ENCODE measurements at places on chromosomes 1 and 21.

DNA sequence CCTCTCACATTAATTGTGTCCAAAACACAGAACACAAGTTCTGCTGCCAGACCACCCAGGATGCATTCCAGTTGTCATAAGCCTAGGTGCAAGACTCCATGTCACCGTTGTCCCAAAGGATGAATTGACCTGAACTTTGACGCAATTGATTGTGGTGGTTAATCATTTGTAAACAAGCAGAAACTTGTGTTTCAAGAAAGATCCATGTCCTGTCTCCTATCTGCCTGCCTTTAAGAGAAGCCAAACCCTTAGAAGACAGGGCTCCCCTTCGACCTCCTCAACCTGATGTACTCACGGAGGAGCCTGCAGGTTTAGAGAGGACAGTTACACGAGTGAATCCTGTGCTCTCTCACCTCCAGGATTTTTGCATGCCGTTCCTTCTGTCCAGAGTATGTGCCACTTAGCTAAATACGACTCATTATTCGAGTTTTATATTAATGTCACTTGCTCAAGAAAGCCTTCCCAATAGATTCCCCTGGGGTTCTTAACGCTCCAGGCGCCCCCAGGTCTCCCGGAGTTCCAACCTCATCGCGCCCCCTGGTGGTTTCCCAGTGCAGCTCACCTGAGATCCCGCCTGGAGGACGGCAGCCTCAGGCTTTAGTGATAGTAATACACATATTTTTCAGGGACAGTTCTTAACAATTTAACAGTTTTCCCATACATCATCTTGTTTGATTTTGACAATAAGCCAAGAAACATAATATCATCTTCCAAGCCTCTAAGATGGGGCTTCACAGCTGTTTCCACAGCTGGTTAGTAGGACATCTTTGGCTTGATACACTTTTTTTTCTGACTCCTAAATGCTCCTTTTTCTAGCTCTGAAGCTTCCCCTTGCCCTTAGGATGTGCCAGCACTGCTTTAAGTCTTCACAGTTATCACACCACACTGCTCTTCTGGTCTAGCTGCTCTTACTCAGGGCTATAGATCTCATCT lies 2.4 kb upstream of the C8B start:
- DNase-seq: peak; percentile 73

- no peak for DNase-seq
These were observed 153.2 kb downstream of the TRABD2B start for GRCh38 chr1:47843781-47844557.

DNA sequence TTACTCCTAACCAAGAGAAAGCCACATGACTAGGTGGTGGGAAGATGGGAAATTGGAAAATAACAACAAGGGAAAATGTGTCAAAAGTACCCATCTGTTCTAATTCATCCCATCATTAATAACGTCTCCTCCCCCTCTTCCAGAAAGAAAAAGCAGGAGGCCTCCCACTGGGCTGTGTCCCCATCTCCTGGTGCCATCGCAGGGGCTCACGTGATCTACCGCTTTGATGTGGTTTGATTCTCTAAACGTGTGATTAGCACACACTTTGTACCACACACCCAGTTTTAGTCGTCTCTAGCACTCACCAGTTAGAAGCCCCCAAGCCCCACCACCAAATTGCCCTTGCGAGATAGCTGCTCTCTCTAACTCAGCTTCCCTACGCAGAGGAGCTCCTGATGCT lies 353.6 kb downstream of the RRAGC start:
- no peak for DNase-seq

DNA sequence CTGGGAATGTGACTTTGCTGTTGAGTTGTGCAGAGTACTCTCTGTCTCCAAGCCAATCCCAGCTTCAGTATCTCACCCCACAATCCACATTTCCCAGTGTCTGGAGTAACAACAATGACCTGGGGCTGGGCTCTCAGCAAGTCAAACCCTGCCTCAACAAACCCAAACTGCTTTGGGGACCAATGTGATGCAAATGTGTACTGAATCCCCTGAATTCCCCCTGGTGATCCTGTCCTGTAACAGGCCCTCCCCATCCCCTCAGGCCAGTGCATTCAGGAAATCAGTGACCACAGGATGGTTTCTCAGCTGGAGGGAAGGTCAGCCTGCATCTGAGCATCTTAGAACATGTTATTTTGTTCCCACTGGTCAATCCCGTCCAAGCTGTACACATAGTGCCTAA lies 36.7 kb upstream of the HAO2 start:
- no peak for DNase-seq

DNA sequence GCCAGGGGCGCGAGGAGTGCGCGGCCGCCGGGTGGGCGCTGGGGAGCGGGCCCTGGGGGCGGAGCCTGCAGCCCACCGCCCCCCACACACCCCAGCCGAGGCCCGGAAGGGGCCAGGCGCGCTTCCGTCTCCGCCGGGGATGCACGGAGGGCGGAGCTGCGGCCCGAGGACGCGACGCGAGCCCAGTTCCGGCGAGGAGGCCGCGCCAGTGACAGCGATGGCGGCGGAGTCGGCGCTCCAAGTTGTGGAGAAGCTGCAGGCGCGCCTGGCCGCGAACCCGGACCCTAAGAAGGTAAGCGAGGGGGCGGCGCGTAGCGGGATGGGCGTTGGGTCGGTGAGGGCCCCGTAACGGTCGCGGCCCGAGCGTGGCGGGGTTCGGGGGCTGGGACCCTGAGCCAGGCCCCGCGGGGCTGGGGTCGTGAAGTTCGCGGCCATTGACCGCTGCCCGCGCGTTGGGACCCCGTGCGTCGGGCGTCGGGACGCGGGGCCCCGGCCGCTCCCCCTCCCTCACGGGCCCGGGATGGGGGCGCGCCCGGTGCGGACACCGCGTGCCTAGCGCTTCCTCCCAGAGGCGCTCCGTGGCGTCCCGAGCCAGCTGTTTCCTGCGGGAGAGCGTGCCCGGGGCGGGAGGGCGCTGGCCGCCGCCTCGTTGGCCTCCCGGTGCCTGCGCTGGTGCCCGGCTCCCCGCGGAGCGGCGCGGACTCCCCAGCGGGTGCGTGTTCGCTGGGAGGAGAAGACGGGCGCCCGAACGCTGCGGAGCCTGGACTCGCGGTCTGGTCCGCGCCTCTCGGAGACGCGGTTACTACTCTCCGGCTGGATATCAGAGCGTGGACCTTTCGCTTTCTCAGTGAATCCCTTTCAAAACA lies at the start of gene ELOA:
Gene ELOA, plus strand, starts transcription at position 185 of the 866 bp plus-strand sequence. Its CDS starts 33 bp downstream, at position 218.
- peak; percentile 71 for DNase-seq

- DNase-seq: no peak
These were observed 127.9 kb downstream of the GLUL start for GRCh38 chr1:182263706-182264105.

GRCh38 chr1:36919491-36920145 lies 114.7 kb downstream of the GRIK3 start:
- no peak for DNase-seq

Measured in endothelial cell (in vitro differentiated cells).